ENCODE measurements at places on chromosomes 1 and 21. TPM values are rescaled to one million over a fixed set of nuclear protein-coding genes. Genes with fewer than 3 reads are reported as not detected.

LGR6 gene
- not detected for total RNA-seq

MYOG gene
- total RNA-seq, result not detected

DNA sequence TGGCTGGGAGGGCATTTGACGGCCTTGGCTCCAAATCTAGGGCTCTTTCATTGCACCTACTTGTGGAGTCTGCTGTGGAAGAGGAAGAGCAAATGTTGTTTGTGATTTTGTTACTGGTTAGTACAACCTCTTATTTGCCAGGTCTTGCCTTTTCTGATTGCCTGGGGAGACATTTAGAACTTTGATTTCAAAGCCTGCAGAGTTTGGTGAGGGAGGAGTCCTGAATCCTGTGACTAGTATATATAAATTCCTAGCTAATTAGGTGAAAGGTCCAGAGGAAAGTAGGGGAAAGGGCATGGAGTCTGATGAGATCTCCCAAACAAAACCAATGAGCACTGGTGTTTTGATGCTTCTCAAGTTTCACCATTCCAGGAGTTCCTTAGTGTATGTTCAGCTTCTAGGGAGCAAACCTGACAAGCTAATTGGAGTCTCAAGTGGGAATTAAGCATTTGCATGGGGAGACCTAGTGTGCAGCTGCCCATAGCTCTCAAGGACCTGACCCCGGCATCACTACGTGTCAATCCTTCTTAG lies 5.1 kb upstream of the HMGCS2 start:
- no peak for DNase-seq

GRCh38 chr1:74199504-74199903 lies 1.5 kb downstream of the FPGT start:
- DNase-seq, result no peak

DNA sequence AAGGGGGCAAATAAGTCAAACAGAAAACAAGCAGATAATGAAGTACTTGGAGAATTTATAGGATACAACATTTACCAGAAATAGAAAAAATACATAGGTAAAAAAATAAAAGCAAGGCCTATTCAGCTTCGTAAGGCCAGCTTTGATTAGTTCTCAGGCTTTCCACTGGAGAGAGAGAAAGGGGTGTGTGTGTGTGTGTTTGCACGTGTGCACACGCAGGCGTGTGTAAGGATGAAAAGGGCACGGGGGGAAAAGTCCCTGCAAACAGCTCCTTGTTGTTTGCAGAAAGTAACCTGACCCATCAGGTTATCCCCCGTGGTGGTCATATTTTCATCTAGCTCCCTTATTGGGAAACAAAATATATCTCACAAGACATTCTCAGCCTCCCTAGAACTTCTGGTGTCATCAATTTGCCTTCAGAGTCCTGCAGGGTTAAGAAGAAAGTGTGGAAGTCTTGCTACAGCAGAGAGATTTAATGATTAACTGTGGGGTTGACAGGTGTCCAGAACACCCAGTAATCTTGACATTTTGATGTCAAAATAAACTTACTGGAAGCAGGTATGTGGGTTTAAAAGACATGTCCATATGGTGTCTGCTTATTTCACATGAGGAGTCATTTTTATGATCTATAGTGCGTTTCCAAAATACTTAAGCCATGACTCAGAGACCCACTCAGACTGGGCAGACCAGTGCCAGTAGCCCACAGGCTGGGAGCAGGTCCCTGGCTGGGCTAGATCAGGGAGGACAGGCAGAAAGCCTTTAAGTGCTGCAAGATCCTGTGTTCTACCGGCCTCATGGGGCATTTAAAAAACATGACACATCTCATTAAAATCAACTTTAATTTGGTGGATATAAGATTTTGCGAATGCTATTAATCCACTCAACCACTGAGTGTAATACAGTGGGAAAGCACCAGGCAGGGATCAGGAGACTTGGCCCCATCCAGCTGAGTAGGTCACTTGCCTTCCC lies 487.6 kb upstream of the CAMK1G start:
- peak; percentile 52 for DNase-seq

GRCh38 chr1:173042806-173043205 lies 7.9 kb downstream of the TNFSF18 start:
- peak; percentile 29 for DNase-seq

DNA sequence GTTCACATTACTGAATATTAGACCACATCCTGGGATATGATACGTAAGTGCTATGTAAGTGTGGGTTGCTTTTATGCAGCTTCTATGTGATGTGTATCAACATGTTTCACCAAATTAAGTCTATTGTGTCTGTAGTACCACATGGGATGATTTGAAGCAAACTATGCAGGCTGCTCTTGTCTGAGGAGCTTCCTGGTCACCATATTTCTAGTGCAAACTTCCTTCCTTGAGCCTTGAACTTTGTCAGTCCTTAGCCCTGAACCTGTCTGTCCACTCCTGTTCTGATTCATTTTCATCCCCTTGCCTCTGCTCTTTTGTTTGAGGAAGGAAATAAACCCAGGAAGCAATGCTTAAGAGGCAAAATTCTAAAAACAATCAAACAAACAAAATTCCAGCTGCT lies 117.5 kb upstream of the VANGL1 start:
- peak; percentile 8 for DNase-seq

DNA sequence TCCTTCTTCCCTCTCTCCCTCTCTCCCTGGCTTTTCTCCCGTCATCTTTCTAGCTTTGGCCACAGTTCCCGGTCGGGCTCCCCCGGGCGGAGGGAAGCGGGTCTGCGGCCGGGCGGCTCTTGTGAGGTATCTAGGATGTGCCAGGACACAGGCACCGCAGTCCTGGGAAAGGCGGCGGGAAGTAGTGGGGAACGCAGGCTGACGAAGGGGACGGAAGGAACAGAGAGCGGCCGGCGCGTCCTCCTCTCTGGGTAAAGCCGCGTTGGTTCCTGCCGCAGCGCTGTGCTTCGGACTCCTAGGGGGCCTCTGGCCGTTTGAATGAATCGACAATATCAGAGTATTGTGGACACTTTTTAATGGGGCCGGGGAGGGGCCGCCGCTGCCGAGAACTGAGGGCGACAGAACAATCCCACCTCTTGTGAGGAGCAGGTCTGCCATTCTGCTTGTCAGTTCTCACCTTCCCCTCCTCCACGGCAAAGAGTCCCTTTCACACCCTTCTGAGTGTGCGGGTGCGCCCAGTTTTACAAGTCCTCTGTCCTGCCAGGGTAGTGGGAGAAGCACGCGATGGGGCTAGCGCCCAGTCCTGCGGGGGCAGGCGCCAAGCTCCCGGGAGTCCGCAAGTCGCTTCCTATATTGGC lies 1.2 kb upstream of the LHX9 start:
- peak; percentile 88 for DNase-seq

DNA sequence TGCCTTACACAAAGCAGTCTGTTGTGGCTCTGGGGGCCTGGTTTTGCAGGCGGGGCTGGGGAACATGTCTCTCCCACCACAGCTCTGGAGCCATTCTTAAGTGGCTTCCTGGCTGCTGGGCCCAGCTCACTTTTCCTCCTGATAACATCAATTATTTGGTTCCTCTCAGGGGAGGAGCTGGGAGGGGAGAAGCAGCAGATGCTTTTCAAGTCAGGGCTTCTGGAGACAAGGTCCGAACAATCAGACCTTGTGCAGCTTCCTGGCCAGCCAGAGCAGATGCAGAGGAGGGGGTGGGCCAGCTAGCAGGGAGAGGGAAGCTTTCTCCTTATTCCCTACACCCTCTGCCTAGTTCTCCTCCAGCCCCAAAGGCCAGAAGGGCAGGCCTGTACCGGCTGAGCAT lies 3.7 kb upstream of the PAQR6 start:
- DNase-seq, result no peak

DNA sequence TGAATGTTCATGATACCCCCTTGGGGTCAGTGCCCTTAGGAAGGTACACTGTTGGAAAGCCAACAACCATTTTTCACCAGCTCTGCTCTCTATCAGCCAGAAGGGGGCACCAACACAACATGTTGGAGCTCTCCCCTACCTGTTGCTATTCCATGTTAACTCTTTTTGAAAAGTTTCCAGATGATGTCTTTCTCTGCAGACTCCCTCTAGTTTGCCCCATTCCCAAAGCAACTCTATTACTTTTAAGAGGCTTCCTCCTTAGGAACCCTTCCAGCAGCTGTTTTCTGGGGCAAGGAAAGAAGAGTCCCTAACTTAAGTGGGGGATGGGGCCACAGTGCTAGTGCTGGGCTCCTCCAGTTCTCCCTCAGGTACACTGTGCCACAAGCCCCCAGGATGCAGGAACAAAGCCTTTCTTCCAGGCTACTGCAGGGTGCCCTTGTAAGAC lies 22.9 kb upstream of the NDC1 start:
- peak; percentile 45 for DNase-seq

DNA sequence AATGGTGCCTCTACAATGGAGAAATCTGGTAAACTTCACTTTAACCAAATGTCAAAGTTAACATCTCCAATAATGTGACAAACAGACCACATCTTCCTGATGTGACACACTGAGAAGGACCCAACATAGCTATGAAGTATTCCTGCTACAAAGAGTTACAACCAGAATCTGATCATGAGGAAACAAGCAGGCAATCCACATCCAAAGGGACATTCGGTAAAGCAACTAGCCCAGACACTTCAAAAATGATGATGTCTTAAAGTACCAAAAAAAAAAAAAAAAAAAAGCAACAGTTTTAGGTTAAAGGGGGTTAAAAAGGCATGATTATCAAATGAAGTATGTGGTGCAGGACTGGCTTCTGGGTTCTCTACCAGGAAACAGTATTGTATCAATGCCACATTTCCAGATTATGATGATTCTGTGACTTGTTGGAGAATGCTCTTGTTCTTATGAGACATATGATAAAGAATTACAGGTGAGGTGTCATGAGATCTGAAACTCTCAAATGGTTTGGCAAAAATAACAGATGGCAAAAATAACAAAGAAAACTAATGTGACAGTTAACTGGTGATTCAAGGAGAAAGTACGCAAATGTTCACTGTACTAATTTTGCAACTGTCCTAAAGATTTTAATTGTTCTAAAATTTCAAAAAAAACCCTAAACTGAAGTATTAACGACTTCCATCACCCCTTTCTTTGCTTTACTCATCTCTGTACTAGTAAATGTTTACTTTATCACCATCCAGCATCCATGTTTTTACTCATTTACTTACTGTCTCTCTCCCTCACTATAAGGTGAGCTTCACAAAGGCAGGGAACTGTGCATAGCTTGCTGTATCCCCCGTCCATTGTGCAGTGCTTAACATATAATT lies 2.8 kb downstream of the CD58 start:
- DNase-seq, result no peak

DNA sequence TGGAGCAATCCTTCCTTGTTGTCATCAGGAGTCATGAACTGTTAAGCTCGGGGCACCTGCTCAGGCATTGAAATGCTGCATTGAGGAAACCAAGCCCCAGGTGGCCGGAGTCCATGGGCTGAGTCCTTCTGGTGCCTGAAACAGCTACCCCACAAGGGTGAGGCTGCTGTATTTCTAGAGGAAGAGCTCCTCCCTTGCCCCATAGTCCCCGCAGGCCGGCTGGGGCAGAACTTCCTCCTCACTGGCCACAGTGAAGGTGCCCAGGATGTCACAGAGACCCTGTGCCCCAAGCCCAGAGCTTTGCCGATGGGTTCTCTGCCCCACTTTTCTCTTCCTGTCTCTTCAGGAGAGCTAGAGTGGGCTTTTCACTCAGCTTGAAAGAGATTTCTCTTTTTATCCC lies 80.8 kb upstream of the GCLM start:
- DNase-seq, result no peak

DNA sequence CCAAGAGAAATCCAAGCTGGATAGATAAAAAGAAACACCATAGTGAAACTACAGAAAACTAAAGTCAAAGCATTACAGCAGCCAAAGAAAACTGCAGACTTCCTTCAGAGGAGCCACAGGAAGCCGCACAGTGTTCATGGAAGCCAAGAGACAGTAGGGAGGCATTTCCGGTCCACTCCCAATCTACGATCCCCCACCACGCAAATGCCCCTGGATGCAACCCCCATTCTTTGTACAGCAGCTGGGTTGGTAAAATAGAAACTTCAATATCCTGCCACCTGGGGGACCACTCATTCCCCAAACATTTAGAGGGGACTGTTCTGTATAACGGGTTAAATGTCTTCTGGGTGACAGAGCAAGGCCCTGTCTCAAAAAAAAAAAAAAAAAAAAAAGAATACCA lies 43.9 kb upstream of the TSPEAR start:
- DNase-seq, result no peak

GRCh38 chr1:200437556-200438203 lies 27.8 kb upstream of the ZNF281 start:
- DNase-seq, result no peak

- DNase-seq, result no peak
Measured at GRCh38 chr1:4755301-4755845, 101.0 kb downstream of the AJAP1 start.

DNA sequence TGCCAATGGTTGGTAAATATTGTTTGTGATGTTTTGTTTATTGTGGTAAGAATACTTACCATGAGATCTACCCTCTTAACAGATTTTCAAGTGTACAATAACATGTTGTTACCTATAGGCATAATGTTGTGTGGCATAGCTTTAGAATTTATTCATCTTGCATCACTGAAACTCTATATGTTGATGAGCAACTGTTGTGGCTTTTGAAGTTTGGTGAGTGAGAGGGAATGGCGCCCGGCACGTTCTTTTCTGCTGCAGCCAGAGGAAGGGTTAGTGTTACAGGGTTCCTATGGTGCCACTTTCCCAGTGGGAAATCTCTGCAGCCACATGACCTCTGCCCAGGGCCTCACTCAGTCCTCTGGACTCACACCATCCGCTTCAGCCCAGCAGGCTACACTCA lies 342.5 kb upstream of the ADGRL2 start:
- no peak for DNase-seq

DNA sequence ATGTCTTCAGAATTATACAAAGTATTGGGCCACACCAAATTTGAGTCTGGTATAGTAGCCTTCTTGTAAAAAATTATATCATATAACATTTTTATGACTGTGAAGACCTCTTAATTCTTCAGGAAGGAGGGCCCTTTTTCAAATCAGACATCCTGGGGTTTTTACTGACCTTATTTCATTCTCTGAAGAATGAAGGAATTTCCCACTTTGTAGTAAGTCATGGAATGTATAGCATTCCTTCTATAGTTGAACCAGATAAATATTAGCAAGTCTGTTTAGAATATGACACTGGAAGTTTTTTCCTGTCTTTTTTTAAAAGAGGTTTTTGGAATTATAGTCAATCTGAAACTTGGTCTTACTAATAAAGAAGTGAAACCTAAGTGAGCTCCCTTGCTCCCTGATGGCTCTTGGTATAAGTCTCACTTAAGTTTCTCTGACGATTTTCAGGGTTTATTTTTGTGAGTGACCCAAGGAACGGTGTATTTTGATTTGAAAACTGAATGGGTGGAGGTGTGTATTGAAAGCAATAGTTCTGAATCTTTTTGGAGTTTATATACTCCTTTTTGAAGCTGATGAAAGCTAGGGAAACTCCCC lies 23.7 kb downstream of the SNX27 start:
- DNase-seq, result no peak

- no peak for DNase-seq
Measured at GRCh38 chr1:160399544-160400222, 681 bp upstream of the VANGL2 start.

DNA sequence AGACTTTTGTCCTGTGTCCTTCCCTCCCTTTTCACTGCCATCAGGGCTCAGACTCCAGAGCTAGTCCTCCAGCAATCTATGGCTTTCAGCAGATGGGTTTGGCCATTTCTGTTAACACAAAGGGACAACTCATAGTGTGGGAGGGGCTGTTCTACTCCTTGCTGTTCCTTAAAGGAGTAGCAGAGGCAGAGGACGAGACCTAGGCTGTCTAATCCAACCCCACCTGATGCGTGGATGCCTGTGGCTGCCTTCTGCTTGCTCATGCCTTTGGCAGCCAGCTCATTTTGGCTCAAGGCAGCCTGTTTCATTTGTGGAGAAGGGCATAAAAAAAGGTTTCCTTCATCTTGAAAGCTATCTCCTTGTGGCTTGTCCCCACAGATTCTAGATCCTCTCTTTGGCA lies 27.0 kb downstream of the MFSD2A start:
- DNase-seq, result peak; percentile 24
